Stimulated activated CD4-positive, alpha-beta T cell treated with anti-CD3 and anti-CD28 coated beads, TNF-alpha, amount 100 ng/mL, for 48 hours (primary cell): ENCODE measurements at places on chromosomes 6 and 20.
A peak's percentile ranks its signal among the peaks of the same experiment; 100 is the strongest.

- DNase-seq = no peak
Measured at GRCh38 chr6:86192123-86192522, 549.4 kb upstream of the SYNCRIP start.

DNA sequence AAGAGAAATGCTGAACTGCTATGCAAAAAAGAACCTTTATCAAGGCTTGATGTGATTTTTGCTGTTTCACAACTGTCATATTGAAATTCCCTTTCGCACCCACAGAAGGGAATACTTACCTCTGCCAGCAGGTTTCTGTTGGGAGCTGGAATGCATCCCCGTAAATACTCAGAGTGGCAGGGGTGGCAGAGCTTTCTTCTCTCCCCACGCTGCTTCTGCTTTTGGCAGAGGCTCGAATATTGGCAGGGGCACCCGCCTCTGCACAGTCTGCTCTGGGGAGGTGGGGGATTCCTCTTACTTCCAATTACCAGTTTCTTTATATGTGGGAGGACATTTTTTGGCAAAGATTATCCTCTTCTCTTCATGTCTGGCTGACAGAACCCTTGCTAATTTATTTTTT lies 28.4 kb downstream of the TMEM200A start:
- DNase-seq = no peak

GRCh38 chr6:84605298-84605697 lies 159.1 kb downstream of the TBX18 start:
- no peak for DNase-seq

- no peak for DNase-seq
Measured at GRCh38 chr6:15809367-15809766, 146.5 kb upstream of the DTNBP1 start.

DNA sequence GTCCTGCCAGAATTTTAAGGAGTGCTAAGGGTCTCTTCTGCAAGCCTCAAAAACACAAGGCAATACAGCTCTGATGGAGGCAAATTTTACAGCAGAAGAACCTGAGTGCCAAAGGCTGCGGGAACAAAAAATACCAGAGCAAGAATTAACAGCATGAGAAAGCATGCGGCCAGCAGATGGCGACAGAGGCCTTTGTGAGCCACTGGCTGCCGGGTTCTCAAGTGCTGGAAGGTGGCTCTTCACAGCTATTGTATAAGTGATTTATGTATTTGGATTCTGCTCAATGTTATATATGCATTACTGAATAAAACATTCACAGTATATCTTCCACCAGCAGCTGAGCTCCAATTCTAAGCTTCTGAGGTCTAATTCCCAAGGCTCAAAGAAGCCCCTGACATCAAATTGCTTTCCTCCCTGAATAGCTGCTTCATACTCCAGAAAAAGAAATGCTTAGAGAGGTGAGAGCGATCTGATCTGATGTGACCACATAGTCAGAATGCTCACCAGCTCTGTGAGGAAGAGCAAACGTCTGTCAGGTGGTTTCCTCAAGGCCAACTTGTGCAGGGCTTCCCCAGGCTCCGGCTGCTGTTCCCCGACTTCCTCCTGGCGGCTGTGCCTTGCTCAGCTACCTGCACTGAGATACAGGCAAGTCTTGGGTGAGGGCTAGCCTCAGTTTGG lies 58.6 kb downstream of the PPP1R3G start:
- peak; percentile 70 for DNase-seq

- DNase-seq = no peak
Measured at GRCh38 chr6:21001736-21002135, 467.5 kb downstream of the CDKAL1 start.

- DNase-seq = no peak
Measured at GRCh38 chr6:169454204-169454871, 200.7 kb upstream of the THBS2 start.

- no peak for DNase-seq
Measured at GRCh38 chr6:112743323-112743722, 396.2 kb downstream of the RFPL4B start.

- no peak for DNase-seq
Measured at GRCh38 chr6:119552021-119552420, 202.5 kb upstream of the MAN1A1 start.

- no peak for DNase-seq
Measured at GRCh38 chr20:60691966-60692615, 560.0 kb upstream of the CDH4 start.

GRCh38 chr6:75301537-75301936 lies 16.9 kb upstream of the TMEM30A start:
- DNase-seq = no peak

- no peak for DNase-seq
Measured at GRCh38 chr6:43740321-43740960, 29.6 kb upstream of the VEGFA start.

GRCh38 chr6:155894758-155895157 lies 439.1 kb upstream of the NOX3 start:
- DNase-seq = no peak

DNA sequence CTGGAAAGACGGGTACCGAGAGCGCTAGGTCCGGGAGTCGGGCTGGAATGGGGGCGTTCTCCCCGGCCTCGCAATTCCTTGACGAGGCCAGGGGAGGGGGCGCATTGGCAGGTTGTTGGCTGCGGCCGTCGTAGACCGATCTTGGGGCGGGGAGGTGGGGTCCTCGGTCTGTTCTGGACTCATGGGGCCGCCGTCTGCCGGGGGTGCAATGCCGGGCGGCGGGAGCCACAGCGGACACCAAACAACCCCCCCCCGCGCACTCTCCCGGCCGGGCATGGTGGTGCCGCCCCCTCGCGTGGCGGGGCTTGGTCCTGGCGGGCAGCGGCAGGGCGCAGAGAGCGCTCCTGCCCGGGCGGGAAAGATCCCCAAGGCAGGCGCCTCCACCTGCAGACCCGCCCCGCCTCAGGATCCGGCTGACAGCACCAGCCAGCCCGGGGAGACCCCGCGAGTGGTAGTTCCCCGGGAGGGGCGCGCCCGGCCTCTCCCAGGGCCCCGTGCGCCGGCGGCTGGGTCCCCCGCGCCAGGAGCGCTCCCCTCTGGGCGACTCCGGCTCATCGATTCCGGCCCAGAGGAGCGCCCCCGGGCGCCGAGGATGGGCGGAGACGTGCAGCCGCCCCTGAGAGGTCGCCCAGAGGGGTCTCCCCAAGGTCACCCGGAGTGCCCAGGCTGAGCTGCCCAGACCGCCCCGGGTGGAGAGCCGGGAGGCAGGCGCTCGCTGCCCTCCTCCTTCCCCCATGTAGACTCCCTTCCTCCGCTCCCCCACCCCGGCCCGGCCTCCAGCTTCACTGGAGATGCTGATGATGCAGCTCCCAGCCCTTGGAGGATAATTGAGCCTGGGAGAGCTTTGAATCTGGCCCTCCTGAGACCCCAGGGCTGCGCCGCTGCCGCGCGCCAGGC lies 709 bp downstream of the PPP1R16B start:
- DNase-seq = peak; percentile 31

GRCh38 chr6:43996618-43997344 lies 130.5 kb downstream of the MRPL14 start:
- DNase-seq = no peak

GRCh38 chr20:3420211-3420707 lies 12.8 kb upstream of the DNAAF9 start:
- peak; percentile 22 for DNase-seq

DNA sequence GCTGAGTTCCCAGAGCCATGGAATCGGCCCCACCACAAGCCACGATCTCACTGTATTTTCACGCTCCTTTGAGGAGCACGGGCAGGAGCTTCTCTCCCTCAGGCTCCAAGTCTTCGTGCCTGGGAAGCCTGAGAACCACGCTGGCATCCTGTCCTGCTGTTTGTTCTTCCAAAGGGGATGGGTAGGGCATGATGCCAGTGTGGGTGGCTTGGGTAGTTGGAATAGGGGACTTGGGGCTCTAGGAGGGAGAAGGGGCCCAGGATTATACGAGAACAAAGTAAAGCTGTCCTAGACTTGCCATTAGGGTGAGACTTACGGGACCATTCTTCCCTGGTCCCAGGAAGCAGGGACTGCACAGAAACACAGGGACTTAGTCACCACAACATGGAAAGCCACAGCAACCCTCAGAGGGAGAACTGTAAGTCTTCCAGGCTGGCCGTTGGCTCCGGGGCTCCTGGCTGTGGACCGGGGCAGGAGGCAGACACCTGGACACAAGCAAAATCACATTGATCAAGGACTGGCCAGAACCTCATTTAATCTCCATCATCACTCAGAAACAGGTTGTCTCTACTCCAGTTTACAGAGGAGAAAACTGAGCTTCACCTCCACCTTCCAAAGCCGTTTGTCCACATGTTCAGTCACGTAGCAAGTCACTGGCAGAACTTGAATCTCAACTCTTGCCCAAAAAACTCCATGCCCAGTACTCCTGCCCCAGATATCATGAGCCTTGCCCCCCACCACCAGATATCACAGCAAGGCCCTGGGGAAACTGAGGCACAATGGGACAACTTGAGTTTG lies 1.3 kb downstream of the CCN5 start:
- DNase-seq = no peak

GRCh38 chr20:56430461-56430860 lies 18.4 kb downstream of the CASS4 start:
- no peak for DNase-seq

- no peak for DNase-seq
Measured at GRCh38 chr6:54935739-54936138, 89.2 kb downstream of the FAM83B start.

- no peak for DNase-seq
Measured at GRCh38 chr20:46316984-46317684, 8.8 kb upstream of the CDH22 start.

DNA sequence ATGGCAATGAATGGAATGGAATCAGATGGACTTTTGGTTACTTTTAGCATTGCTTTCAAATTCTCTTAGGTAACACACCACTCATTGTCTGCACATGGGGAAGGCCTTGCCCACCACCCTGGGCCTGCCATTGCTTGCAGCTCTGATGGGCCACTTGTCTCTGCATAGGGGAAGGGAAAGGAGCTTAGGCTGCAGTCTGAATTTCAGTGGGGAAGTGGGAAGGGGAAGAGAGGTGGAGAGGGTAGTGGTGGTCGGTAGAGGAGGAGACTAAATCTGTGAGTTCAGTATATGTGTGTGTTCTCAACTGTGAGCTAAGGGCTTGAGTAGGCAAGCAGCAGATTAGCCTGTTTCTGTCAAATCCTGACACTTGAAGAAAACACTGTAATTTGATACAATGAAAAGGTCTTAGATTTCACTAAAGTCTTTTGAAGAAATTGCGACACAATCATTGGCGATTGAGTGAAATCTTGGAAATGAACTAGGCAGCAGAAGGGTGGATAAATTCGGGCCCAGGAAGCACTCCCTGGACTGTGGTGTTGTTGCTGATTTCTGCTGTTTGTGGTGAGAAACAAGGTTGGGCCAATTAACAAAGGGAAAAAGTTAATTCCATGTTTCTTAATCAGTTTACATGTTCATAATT lies 80.6 kb downstream of the OTOR start:
- no peak for DNase-seq

GRCh38 chr20:59247731-59248684 lies 52.4 kb upstream of the EDN3 start:
- no peak for DNase-seq

DNA sequence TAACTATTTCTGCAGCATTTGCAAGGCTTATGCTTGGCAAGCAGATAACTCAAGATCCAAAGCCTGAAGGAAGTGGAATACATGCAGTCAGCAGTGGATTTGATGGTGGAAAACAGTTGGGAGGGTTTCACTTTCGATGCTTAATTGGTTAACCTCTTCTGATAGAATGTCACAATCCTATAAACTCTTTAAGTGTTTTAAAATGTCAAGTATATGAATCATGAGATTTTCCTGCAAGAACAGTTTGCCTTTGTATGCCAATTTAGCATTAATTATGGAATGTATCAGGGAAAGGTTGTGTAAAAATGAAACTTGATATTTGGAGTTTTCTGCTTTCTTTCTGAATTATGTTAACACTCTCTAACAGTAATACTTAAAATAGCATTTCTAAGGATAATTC lies 36.6 kb downstream of the NKX2-4 start:
- no peak for DNase-seq

DNA sequence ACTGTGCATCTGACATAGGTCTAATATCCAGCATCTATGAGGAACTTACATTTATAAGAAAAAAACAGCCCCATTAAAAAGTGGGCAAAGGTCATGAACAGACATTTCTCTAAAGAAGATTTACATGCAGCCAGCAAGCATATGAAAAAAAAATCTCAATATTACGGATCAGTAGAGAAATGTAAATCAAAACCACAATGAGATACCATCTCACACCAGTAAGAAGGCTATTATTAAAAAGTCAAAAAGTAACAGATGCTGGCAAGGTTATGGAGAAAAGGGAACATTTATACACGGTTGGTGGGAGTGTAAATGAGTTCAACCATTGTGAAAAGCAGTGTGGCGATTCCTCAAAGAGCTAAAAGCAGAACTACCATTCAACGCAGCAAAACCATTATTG lies 13.1 kb downstream of the METTL24 start:
- no peak for DNase-seq

DNA sequence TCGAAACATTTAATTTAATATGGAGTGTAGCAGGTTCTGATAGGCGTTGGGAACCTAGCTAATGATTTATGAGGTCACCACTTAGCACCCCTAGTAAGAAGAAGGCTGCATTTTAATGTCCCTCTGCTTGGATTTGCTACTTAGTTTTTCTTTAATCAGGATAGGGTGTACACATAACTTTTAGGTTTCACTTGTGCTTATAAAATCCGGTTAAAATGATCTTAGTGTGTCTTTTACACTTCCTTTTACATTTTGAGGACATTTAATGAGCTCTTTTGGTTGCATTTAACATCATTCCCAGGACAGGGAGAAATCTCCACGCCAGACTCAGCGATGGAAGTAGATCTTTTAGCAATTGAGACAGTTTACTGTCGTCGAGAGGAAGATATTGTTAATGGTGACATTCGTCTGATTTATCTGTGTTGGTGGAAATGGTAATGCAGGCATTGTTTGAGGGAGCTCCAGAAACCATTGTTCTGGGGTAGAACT lies 5.6 kb downstream of the TFAP2A start:
- DNase-seq = no peak

DNA sequence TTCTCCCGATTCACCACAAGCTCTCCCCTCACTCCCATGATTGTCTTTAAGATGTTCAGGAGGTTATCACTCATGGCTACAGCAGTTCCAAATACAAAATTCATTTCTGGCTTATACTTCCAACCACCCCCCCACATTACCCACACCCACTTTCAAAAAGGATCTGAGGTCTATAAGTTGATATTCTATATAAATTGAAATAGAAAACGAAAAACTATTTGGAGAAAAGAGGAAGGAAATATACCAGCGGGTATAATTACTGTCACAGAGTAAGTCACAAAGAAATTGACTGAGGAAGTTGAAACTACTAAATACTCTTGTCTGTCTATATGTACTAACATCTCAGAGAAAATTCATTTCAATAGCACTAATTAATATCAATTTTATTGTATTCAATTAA lies 112.7 kb upstream of the TNFAIP3 start:
- DNase-seq = no peak

- no peak for DNase-seq
Measured at GRCh38 chr20:47290008-47290407, 66.5 kb downstream of the ZMYND8 start.

- DNase-seq = no peak
Measured at GRCh38 chr6:87907521-87907920, 140.1 kb upstream of the SPACA1 start.

- DNase-seq = no peak
Measured at GRCh38 chr20:32941155-32941885, 62.9 kb downstream of the SUN5 start.
